ENCODE measurements at places on chromosomes 12 and 14.

- no peak for DNase-seq
Observed at GRCh38 chr12:76628745-76629144, 69.2 kb upstream of the OSBPL8 start.

GRCh38 chr14:61570549-61571290 is 124.6 kb upstream of the HIF1A start:
- DNase-seq, result no peak

GRCh38 chr12:46368138-46368537 is 4.4 kb downstream of the SLC38A2 start:
- DNase-seq, result no peak

- no peak for DNase-seq
Observed at GRCh38 chr12:24135158-24135850, 185.8 kb upstream of the SOX5 start.

- DNase-seq, result no peak
Observed at GRCh38 chr14:84674636-84675035, 855.3 kb upstream of the FLRT2 start.

- DNase-seq, result no peak
Observed at GRCh38 chr12:110600254-110600653, 13.7 kb upstream of the TCTN1 start.

GRCh38 chr12:87848248-87848868 is 180.8 kb downstream of the C12orf50 start:
- DNase-seq, result peak; percentile 12

DNA sequence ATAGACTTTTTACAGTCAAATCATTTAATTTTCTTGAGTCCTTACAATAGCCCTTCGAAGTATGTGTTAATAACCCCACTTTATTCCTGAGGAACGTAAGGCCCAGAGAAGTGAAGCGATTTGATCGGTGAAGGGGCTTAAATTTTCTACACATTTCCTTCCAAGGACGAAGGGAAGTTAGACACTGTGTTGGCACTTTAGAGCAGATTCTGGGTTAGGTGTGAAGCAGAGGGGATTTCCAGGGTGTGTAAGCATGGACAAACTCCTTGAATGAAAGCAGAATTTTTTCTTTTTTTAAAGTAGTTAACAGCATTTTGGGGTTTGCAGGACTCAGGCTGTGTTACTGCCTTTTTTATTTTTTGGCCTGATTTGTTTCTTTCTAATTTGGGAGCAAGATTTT is 38.9 kb downstream of the PRORP start:
- DNase-seq, result no peak

DNA sequence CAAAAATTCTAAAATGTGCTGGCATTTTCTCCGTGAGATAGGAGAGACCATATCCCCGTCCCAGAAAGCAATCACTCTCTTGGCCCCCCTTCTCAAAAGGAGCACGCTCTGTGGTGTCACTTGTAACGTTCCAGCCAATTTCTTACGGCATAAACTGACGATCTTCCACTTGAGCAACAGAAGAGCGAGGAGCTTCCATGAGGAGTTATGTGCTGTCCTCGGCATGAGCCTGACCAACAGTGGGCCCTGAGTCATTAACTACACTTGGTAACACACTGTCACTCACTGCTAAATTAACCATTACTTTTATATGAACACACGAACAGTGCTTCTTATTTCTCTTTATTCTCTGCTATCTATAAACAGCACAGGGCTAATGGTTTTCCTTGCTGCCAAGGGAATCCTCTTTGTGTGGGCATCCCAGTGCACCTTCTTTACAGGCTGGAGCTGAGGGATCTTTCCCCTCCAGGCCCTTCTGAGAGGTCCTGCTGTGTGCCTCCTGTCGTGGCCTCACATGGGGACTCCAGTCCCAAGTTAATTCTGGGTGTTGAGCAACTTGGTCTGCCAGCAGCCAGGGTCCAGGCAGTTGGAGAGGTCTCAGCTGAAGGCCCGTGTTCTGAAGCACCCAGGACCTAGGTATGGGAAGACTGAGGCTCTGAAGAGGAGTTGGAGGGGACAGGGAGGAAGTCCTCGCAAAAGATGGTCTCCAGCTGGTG is 9.4 kb downstream of the SLC6A13 start:
- DNase-seq, result no peak

DNA sequence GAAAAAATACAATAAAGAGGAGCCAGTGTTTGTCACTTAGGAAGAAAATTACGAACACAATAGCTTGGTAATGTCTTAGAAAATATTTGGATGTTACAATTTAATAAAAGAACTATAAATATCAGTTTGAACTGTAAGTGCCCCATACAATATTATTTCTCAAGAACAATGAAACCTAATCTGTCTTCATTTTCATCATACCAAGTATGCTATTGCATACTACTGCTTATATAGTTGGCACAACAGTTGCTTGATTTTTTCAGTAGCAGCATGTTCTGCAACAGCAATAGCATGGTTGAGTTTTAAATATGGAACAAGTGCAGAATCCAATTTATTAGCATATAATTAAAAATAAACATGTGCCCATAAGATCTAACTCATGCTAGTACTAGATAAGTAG is 564.6 kb downstream of the C12orf50 start:
- no peak for DNase-seq

- DNase-seq, result no peak
Observed at GRCh38 chr14:82549306-82549990, 1015.8 kb upstream of the SEL1L start.

DNA sequence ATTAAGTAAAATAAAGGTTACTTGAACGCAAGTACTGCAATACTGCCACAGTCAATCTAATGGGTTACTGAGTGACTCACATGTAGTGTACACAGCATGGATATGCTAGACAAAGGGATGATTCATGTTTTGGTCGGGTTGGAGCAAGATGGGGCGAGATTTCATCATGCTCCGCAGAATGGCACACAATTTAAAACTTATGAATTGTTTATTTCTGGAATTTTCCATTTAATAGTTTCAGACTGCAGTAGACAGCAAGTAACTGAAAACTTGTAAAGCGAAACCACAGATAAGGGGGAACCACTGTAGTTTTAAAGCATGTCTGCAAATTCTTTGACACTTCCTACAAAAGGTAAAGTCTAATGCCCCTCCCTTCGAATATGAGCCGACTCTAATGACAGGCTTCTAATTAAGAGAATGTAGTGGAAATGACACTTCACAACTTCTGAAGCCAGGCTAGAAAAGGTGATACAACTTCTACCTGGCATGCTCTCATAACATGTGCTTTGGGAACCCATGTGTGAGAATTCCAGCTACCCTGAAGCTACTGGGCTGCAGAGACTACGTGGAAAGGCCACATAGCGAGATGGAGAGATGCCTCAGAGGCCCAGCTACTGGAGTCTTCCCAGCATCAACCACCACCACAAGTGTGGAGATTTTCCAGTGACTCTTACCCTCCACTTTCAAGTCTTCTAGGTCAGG is 13.9 kb upstream of the TCP11L2 start:
- DNase-seq, result no peak

DNA sequence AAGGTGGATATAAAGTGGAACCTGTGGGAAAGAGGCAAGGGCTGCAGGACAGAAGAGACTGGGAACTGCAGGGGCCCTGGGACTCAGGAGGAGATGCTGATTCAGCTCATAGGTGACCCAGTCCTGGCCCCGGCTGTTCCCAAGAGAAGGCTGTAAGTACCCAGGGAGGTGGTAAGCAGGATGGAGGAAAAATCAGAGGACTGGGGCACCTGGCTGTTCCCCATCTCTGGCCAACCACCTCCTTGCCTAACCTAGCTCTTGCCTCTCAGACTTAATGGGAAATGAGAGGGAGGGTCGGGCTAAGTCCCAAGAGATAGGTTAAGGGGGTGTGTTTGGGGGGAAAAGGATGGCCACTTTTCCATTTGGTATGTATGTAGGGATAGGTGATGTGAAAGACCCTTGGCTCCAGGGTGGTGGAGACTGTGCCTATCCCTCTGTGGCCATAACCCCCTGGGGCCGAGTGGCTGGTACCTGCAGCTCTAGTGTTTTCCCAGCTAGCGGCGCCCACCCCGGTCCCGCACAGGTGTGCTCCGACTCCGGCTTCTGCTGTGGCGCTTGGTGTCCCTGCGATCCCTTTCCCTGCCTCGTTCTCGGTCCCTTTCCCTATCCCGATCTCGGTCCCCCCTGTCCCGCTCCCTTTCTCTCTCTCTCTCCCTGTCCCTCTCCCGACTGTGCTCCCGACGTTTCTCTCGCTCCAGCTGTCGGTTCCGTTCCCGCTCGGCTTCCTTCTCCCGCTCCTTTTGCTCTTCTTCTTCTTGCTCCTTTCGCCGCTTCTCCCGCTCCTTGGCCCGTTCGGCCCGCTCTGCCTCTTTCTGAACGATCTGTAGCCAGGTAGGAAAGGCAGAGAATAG is 1.6 kb upstream of the CDH24 start:
- no peak for DNase-seq

All from GM12878 (cell line).